ENCODE measurements at places on chromosomes 6 and 20.

- no peak for DNase-seq
Observed at GRCh38 chr20:59221049-59221706, 57.6 kb downstream of the ZNF831 start.

GRCh38 chr6:109612268-109612667, 78.7 kb downstream of the AK9 start:
- DNase-seq: no peak

GRCh38 chr20:53622247-53623133, 28.9 kb upstream of the ZNF217 start:
- DNase-seq: peak; percentile 18

DNA sequence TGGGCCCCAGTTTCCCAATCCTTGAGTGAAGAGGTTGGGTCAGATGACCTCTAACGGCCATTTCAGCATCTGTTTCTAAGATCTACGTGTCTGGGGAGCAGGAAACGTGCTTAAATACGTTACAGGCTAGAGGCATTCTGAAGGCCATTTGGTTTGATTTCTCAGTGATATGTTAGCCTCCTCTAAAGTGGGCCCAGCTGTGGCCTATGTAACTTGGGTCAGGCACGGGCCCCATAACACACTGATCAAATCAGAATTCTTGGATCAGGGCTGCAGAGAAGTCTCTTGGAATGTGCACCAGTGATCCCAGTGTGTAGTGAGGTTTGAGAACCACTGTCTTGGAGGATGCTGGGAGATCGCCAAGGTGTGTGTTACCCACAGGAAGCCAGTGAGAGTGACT, 36.1 kb upstream of the TGM3 start:
- DNase-seq: no peak

GRCh38 chr6:91081452-91082067, 494.7 kb upstream of the MAP3K7 start:
- peak; percentile 67 for DNase-seq

DNA sequence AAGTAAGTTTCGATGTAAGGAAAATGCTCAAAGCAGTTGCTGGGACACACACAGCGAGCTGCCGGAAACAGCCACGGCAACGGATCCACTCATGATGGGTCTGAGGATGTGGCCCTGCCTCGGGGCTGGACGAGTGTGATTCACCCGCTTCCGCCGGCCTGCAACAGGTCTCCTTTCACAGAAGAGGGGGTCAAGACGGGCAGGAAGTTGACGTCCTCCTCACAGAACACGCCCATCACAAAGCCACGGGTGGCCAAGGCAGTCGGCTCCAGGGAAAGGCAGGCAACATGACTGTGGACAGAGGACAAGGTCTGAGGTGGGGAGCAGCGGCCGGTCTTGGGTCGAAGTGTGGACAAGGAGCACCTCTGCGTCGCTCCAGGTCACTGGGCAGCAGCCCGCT, 29.9 kb upstream of the SMOC2 start:
- no peak for DNase-seq

DNA sequence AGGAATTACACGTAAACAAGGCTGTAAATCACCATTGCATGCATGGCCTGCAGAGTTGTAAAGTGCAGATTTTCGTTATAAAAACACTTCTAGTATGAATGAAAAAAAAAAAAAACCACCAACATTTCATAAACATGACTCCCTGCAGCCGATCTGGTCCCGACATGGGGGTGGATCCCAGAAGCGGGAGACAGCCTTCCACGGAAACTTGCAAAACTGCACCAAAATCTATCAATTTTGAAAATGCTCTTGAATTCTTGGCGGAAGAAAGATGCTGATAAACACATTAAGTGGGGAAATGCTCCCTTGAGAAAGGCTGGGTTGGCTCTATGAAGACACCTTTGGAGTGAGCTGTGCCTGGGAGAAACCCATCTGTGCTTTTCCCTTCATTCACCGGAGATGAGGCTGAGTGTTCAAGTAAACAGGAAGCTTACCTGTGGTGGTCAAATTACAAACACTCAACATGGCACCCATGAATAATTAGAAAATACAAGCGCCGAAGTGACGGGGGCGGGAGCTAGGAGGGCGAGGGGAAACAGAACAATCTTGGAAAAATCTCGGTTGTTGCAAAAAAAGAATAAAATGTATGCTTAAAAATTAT, 845 bp upstream of the ANKRD60 start:
- DNase-seq: no peak

DNA sequence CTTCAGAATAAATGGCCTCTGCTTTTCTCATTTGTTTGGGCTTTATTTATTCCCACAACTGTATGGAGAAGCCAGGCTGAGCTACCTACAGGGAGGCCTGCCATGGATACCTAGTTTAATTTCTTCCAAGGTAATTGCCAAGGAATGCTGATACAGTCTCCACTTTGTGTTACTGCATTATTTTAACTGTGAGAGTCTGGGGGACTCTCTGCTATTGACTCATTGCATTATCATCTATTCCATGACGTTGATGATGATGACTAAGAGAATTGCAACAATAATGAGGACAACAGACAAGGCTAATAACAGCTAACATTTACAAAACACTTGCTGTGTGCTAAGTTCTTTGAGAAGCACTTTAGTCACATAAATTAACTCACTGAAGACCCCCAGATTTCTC, 88.3 kb upstream of the COL21A1 start:
- peak; percentile 64 for DNase-seq

GRCh38 chr20:18443886-18444285, 22.9 kb downstream of the DZANK1 start:
- DNase-seq: no peak

- no peak for DNase-seq
Observed at GRCh38 chr20:37154684-37155298, 24.3 kb upstream of the RPN2 start.

DNA sequence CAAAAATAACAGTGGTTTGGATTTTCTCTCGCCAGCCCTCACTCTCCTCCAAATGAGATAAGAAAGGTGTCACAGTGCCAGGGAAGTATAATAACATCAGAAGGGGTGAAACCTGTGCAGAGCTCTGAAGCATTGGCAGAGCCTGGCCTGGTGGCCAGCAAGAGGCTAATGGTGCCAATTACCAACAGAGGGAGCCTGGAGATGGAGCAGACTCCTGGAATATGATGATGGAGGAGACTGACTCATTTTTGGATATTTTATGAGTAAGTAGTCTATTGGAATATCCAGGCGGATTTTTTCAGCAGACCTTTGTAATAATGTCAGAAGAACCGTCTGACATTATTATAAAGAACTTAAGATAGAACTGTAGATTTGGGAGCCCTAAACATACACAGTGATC, 442.6 kb upstream of the MARCKS start:
- DNase-seq: peak; percentile 48

GRCh38 chr6:109515781-109516409, 32.9 kb upstream of the ZBTB24 start:
- DNase-seq: no peak

- no peak for DNase-seq
Observed at GRCh38 chr6:2204272-2204671, 41.1 kb downstream of the GMDS start.

DNA sequence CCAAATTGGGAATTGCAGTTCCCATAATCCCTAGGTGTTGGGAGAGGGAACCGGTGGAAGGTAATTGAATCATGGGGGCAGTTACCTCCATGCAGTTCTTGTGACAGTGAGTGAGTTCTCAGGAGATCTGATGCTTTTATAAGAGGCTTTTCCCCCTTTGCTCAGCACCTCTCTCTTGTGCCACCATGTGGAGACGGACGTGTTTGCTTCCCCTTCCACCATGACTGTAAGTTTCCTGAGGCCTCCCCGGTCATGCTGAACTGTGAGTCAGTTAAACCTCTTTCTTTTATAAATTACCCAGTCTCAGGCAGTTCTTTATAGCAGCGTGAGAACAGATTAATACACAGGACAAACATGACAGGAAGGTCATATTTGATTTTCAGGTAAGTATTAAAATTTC, 25.3 kb upstream of the HECA start:
- DNase-seq: no peak

- DNase-seq: peak; percentile 40
Observed at GRCh38 chr6:111230351-111231089, 143.2 kb downstream of the SLC16A10 start.

DNA sequence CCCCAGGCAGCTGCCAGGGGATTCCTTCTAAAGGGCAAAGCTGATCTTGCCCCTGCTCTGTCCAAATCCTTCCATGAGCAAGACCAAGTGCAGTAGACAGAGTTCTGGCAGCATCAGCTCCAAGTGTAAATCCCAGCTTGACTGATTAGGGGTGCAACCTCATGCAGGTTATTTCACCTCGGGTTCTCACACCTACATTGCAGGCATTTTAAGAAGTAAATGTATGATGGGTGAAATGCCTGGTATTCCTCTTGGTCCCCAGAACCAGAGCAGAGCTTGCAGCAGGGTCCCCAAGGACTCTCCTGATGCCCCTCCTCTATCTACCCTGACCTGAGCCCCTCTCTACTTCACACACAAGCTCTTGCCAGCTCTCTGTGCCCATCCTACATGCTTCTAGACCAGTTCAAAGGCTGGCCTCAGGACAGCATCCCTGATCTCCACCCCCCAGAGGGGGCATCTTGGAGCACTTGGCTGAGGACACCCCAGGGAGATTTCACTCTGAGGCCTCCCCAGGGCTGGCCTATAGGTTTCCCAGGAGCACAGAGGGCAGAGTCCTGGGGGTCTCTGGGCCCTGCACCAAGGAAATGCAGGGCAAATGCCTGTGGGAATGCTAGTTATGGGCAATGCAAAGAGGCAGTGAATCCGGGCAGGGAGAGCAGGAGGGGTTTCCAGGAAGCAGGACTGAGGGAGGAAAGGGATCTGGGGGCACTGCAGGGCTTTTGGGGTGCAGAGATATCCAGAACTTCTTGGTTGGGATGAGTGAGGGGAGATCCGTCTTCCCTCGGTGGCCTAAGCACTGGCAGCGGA, 1.0 kb downstream of the LZTS3 start:
- DNase-seq: no peak

All from foreskin melanocyte (primary cell).